Activated CD4-positive, CD25-positive, alpha-beta regulatory T cell (primary cell): ENCODE measurements at places on chromosomes 7 and 10.

DNA sequence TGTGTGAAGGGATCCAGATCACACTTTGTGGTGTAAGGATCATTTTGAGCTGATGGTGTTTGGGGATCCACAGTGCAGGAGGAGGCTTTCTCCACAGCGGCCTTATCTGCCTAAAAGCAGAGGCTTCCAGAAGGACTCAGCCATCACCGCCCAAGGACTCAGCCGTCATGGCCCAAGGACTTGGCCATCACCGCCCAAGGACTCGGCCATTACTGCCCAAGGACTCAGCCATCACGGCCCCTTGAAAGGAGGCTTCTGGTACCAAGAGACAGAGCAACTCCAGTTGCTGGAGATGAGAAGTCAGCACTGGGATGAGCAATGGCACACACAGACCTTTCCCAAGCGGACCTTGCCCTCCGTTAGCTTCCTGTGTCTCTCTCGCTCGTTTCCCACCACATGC is 6.0 kb upstream of the CFAP46 start:
- DNase-seq: no peak

GRCh38 chr10:79047875-79048638 is 20.7 kb upstream of the ZMIZ1 start:
- no peak for DNase-seq

- no peak for DNase-seq
Measured at GRCh38 chr7:150334108-150334507, 7.3 kb downstream of the RARRES2 start.

- DNase-seq: no peak
Measured at GRCh38 chr10:124204726-124205125, 111.3 kb upstream of the CHST15 start.

DNA sequence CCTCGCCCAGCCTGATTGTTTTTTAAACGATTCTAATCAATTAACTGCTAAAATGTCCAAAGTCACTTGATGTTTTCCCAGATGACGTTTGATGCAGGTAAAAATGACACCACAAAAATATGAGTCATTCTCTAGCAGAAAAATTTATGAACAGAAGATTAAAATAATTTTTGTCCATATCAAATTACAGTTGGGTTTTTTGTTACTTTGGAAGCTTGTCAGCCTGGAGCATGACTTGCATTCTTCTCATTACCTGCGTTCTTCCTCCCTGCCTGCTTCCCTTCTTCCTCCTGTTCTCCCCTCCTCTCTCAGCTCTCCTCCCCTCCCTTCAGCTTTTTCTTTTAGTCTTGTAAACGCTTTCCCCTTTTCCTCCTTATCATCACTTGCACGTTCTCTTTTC is 18.7 kb downstream of the IL15RA start:
- no peak for DNase-seq

DNA sequence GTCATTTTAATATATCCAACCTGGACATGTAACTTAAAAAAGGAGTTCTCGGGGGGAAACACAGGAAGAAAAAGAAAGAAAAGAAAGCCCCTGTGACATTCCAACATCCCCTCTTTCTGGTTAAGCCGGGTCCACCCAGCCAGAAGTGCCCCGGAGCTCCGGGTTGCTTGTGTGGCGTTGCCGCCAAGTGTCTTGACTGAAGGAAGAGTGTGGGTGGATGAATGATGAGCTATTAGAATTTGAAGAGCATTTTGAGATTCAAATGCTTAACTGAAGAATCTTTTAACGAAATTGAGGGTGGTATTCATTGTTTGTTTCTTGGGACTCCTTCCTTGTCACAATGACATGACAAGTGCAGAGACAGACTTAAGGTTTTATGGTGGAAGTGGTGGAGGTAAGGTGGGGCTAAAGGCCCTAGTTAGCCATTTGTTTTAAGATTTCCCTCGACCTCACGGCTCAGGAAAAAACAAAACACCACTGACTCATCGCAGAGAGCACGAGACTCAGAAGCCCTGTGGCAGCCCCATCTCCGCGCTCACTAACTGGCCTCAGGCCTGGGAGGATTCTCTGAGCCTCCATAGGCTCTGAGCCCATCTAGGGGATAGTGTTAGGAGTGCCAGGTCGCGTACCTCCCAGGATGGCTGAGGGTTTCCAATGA is 1.8 kb upstream of the GLI3 start:
- no peak for DNase-seq

DNA sequence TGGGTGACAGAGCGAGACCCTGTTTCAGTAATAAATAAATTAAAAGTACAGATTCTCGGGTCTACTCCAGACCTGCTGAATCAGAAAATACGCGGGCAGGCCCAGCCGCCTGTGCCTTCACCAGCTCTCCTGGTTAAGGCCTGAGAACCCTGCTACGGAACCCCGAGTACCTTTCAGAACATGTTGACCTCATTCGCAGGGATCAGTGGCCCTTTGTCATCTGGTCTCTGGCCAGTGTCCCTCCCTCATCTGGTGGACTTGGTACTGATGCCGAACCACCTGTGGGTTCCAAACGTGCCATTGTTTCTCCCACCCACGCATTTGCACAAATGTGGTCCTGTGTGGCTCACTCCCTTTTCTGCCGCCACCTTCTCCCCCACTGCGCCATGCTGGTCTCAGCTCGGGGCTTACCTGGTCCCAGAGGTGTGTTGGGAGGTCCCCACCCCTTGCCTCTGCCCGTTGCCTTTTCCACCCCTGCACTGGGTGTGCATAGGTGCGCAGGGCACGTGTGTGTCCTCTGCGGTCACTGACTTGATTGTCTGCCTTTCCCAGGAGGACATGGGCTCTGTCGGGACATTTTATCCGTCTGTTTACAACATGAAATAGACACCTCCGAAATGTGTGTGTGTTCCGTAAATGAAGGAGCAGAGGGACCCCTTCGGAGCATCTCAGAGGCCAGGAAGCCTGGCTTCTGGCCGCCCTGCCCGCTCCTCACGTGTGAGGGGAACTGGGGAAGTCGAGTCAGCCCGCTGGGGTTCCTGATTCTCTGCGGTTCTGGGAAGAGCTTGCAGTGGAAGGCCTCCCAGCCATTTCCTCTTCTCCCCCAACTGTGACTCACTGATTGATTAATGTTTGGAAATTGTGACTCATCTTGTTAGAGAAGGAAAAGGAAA is 135.2 kb downstream of the CUX1 start:
- no peak for DNase-seq

GRCh38 chr7:137296576-137296975 is 47.0 kb downstream of the PTN start:
- no peak for DNase-seq

DNA sequence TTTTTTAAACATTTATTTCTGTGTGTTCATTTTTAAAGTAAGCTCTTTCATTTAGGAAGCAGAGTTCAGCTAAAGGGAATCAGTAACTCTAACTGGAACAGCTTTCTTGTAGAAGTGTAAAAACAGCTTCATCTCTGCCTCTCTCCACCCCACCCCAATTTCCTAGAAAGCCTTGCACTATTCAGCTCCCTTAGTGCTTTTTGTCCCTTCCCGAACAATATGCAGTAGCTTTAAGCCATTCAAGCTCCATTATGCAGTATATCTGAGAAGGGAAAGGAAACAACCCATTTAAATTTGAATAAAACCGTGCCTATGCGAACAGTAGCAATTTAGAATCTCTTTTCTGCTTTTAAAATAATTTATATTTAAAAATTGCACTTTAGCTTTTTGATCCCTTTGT is 134.5 kb downstream of the TRIL start:
- DNase-seq: no peak

DNA sequence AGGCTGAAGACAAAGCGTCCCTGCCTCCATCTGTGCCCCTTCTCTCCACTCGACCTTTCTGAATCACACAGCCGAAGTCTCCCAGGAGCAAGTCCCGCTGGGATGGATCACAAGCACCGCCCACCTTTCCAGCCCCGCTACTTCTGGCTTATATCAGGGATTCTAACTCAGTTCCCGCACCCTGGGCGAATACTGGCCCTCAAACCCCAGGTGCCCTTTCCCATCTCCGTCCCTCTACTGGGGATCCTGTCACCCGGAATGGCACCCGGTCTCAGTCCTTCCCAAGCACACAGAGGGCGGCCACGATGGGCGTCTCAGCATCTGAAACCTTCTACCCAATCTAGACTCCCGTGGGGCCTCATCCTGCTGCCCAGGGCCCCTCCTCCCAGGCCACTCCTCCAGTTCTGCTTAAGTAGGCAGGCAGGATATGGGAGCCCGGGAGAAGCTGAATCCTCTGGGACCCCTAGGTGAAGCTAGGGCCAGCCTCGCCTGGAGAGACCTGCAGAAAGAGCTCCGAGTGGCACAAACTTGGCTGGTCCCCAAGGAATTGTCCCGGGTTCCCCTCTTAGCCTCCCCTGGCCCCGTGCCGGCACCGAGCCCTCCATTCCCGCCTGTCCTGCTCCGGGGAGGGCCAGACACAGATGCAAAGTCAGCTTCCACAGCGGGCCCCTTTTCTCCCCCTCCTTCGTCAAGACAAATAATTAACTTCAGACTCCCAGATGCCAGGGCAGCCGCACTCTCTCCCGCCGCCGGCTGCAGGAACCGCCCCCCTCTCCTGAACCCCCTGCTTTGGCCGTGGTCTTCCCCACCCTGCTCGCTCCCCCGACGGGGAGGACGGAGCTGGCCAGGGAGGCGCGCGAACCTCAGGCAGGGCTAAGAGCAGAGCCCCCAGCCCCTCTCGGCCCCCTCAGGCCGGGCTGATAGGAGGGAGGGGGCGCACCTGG is 612 bp downstream of the KCP start:
- no peak for DNase-seq

DNA sequence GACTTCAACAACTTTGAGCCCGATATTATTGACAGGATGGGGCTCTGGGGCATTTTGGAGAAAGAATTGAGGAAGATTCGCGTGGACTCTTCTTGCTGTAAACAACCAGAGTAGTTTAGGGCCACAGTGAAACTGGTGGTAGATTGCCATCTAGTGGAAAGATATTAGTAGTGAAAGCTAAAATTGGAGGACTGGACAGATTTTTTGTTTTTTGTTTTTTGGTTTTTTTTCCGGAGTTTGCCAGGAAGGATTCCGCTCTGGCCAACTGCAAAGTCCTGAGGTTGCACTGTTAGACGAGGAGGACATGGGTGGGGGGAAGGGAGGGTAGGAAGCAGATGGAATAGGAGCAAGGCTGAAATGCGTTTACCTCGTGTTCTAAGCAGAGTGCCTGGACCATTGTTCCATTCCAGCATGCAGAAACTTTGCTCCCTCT is 11.7 kb downstream of the NOBOX start:
- DNase-seq: no peak

DNA sequence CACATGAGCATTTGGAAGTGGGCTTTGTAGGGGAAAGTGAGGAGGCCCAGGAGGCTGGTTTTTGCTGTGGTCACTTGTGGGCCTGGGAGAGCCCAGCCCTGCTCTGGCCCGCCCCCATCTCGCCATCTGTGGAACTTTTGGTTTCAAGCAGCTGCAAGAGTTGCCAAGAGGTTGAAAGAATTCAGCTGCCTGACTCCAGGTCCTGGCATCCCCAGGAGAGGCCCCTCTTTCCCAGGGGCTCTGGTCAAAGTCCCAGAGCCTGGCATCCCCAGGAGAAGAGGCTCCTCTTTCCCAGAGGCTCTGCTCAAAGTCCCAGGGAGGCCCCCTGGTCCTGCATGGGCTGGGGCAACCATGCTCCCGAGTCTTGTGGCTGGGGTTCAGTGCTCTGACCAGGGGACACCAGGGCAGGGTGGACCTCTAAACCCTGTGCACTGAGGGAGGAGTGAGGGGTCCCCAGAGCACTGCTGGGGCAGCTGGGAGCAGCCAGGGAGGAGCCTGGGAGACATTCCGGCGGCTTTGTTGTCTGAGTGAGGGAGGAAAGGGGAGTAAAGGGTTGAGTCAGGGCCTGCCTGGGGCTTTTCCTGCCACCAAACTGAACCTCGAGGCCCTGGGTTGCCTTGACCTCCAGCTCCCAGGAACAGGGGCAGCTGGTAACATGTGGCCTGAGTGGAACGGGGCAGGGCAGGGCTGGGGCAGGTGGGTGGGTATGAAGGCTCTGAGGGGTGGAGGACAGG is 27.7 kb upstream of the CSGALNACT2 start:
- DNase-seq: no peak

DNA sequence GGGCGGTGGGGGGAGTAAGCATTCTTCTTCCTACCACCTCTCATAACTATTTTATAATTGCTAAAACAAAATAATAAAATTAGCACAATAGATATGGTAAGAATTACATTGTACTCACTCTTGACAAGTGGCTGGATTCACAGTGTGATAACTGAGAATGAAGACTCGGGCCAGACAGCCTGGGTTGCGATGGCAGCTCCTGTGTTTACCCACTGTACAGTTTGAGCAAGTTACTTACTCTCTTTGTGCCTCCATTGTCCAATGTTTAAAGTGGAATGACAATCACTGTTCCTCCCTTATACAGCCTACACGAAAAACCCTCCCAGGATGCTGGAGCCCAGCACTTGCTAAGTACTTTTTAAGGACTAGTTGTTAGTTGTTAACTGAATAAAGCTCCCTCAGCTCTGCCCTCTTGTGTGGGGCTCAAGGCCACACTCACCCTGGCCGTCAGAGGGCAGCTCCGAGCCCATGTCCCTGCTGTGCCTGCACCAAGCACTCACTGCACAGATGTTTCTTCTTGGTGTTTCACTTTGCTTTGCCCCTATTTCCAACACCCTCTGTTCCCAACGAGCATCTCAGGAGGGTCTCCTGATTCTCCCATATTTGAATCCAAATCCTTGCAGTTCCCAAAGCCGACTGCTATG is 56.4 kb upstream of the NPS start:
- DNase-seq: no peak

DNA sequence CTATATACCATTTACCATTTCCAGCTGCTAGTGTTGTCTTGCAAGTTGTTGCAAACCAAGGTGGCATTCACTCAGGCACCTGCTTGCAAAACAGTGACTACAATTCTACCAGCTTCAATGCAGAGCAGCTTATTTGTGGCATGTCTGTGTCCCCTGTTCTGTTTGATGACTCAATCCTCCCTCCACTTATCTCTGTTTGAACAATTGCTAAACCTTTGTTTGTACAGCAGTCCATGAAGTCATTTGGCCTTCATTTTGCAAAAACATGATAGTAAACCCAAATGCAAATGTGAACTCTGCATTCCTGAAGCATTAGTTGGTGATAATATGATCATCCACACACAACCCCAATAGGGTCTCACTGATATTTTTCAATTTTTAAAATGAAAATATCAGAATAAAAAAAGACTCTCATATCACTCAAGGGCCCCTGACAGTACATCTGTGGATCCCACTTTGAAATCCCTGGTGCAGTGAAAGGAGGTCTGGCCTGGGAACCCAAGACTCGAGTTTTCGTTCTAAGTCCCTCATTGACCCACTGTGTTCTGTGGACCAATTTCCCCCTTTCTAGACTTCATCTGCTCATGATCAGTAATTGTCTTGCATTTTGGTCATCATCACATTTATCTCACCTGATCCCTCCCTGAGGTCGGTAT is 425.4 kb downstream of the RPS24 start:
- DNase-seq: no peak

DNA sequence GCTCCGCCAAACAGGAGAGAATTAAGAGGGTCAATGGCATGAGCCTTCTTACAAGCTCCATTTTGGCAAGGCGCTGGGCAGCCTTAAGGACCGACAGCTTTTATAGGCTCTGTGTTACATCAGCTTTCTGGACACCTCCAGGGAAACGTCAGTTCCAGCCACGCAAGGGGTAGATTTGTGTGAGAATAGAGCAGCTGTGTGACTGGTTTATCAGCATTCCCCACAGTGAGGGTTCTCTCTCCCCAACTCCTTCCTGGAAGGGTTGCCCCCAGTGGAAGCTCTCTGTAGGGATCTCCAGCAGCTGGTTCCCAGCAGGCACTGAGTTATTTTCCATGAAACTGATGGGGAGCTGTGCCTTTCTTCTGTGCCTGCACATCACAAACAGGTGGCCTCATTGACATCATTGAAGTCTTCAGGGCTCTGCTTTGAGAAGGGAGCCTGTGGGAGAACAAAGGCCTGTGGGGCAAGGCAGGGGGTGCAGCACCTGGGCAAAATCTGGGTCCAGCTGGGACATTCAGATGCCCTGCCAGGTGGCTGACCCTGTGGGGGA is at the start of gene CUZD1:
Gene CUZD1, minus strand, starts transcription at position 75 of the 550 bp plus-strand sequence. Its CDS starts 14 bp downstream, at position 61.
- DNase-seq: no peak

GRCh38 chr10:14519785-14520184 is 189.1 kb upstream of the FRMD4A start:
- DNase-seq: no peak
